ENCODE measurements at places on chromosomes 1 and 21.

- DNase-seq, result no peak
Observed at GRCh38 chr1:187842406-187843165, 1013.8 kb downstream of the PLA2G4A start.

- DNase-seq, result no peak
Observed at GRCh38 chr1:153661111-153661708, 2.7 kb downstream of the SNAPIN start.

- DNase-seq, result no peak
Observed at GRCh38 chr1:6472391-6472790, 6.4 kb upstream of the TNFRSF25 start.

- DNase-seq, result no peak
Observed at GRCh38 chr1:228144193-228144992, 4.3 kb downstream of the GUK1 start.

DNA sequence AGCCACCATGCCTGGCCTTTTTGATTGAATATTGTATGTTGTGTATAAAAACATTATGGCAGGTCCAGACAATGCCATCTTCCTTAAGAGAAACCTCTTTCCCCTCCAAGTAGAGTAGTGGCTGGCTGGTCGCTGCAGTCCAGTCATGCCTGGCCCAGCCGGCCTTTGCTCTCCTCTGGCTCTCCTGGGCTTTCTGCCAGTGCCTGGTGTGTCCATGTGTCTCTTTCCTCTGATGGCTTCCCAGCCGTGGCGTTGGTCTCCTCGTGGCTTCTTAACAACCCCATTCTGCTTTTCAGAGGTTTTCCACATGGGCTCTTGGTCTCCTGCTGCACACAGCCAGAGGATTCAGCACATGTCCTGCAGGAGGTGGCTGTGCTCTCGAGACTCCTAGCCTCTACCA, 58.7 kb downstream of the DIP2A start:
- DNase-seq, result no peak

- DNase-seq, result no peak
Observed at GRCh38 chr1:211739671-211740411, 64.4 kb upstream of the NEK2 start.

DNA sequence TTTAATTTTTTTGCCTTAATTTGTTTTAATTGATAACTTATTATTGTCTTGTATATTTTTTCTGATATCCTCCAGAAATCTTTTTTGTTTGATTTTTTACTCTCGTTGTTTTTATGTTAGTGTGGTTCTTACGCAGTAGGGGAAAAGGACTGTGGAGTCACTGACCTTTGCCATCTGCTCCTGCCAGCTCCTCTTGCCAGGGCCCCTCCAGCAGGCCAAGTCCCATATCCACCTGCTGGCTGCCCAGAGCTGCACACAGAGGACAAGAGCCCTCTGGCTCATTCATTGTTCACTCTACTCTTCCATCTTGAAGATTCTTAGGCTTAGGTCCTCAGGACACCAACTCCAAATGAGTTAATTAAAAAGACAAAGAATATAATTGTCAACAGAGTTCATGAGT, 316.4 kb upstream of the DUSP10 start:
- DNase-seq, result no peak

DNA sequence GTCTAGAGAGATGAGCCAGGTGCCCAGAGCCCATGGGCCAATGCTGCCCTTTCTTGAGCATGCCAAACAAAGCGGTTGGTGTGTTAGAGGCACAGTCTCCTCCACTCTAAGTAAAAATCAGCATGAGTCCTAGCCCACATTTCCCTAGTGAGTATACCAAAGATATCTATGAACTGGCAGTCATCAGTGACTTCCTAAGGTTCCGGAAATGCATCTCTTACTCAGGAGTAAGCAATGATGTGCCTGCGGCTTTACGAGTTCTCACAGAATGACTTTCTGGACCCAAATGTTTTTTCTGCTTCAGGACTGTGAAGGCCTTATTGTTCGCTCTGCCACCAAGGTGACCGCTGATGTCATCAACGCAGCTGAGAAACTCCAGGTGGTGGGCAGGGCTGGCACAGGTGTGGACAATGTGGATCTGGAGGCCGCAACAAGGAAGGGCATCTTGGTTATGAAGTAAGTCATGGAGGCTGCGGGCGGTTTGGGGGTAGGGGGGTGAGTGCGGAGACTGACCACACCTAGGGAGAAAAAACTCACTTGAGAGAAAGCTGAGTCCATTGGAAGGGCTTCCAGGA, 9.2 kb downstream of the PHGDH start:
- no peak for DNase-seq

- DNase-seq, result no peak
Observed at GRCh38 chr1:43933386-43934100, at the start of gene ARTN. ARTN (plus strand) TSS chr1:43933801; CDS start chr1:43935657, 1,856 bp downstream.

- no peak for DNase-seq
Observed at GRCh38 chr1:11641776-11642305, 12.4 kb downstream of the FBXO2 start.

DNA sequence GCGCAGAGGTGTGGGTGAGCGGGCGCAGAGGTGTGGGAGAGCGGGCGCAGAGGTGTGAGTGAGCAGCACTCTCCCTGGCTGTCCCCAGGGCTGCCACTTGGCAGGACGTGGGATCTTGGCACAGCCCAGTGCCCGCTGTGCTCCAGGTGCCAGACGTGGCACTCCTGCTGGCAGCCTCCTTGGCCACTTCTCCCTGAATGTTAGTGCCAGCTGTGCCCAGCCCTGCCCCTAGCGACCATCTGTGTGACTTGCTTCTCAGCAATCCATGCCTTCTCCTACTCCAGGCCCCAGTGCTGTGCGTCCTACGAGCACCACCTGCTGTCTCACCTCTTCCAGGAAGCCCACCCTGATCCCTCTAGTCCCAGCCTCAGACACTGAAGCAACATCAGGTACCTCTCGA, 30.5 kb downstream of the KRTAP10-1 start:
- DNase-seq, result no peak

DNA sequence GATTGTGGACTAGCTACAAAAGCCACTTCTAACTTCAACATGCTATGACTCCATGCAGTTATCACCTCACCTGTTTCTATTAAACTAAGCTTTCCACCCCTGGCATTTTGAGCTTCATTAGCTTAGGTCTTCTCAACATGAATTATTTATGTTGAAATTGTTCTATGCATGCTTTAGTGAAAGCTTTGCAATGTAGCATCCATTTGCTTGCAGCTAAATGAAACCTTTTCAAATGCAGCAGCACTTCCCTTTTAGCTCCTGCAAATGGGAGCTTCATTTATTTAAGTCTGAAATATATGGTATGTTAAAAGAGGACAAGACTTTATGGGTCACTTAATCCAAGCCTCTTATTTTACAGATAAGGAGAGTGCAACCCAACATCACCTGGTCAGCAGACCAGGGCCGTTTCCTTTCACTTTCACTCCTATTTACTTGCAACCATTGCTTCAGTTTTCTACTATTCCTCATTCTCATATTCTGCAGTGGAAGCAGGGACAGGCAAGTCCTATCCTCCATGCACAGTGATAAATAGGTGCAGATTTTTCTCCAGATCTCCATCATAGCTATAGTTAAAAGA, 56.4 kb upstream of the SAMSN1 start:
- DNase-seq, result no peak

- no peak for DNase-seq
Observed at GRCh38 chr1:172658871-172659453, at the start of gene FASLG. FASLG (plus strand) TSS chr1:172659103; CDS start chr1:172659202, 99 bp downstream.

GRCh38 chr1:80988926-80989325, 811.8 kb upstream of the ADGRL2 start:
- DNase-seq, result no peak

GRCh38 chr21:36918291-36918690, 48.2 kb downstream of the HLCS start:
- DNase-seq, result no peak

DNA sequence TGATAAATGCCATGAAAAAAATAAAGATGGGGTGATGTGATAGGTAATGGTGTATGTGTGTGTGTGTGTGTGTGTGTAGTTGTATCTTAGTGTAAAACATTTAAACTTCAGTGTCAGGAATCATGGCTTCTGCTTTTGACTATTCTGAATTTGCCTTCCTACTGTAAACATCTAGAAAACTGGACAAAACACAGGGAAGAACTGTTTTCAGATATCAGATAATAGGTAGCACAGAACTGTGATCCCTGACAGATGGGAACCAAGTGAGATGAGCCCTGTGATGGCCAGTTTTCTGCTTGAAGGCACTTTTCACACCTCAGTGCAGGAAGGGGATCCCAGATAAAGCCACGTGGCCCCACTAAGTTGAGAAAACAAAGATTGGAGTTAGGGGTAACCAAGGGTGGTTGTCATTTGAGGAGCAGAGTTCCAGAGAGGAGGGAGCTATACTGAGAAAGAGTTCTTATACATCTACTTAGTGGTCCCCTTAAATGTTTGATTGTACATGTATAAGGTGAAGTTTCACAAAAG, 17.3 kb downstream of the DYRK1A start:
- no peak for DNase-seq

DNA sequence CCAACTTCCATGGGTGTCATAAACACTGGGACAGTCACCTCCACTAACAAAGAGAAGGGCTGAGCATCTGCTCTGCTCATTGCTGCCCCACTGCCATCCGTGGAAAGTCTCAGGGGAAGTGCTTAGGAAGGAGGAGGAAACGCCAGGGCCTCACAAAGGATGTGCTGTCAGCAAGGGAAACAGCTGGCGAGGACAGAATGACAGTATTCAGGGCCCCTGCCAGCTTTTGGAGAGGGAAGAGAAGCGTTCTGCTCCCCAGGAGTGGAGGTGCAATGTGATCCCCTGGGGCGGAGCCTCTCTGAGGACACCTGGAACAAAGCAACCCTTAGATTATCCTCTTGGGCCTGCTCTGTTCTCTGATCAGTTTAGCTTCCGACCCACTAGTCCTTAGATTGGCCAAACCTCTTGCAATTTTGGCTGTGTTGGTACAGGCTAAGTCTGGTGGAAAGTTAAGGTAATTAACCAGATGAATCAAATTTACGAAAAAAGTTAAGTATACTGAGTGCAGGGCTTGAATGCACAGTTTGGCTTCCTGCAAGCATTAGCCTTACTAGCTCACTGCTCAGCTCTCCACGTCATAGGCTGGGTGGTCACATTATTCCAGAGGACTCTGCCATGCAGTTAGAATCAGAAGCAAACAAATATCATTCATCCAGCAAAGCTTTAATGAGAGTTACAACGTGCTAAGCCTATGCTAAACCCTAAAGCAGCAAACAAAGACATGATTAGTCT, 170.2 kb upstream of the NFIA start:
- DNase-seq, result no peak

GRCh38 chr1:47527653-47528272, 89.9 kb downstream of the FOXD2 start:
- DNase-seq, result no peak

- no peak for DNase-seq
Observed at GRCh38 chr1:154837034-154837671, 32.9 kb downstream of the KCNN3 start.

- DNase-seq, result no peak
Observed at GRCh38 chr1:237736372-237737029, 154.2 kb downstream of the ZP4 start.

GRCh38 chr1:225597926-225598575, 54.9 kb downstream of the ENAH start:
- no peak for DNase-seq
